Activated naive CD4-positive, alpha-beta T cell treated with anti-CD3 and anti-CD28 coated beads for 36 hours (primary cell): ENCODE measurements at places on chromosomes 6 and 20. TPM values are rescaled to one million over a fixed set of nuclear protein-coding genes. Genes with fewer than 3 reads are reported as not detected.
A peak's percentile ranks its signal among the peaks of the same experiment; 100 is the strongest.

DNA sequence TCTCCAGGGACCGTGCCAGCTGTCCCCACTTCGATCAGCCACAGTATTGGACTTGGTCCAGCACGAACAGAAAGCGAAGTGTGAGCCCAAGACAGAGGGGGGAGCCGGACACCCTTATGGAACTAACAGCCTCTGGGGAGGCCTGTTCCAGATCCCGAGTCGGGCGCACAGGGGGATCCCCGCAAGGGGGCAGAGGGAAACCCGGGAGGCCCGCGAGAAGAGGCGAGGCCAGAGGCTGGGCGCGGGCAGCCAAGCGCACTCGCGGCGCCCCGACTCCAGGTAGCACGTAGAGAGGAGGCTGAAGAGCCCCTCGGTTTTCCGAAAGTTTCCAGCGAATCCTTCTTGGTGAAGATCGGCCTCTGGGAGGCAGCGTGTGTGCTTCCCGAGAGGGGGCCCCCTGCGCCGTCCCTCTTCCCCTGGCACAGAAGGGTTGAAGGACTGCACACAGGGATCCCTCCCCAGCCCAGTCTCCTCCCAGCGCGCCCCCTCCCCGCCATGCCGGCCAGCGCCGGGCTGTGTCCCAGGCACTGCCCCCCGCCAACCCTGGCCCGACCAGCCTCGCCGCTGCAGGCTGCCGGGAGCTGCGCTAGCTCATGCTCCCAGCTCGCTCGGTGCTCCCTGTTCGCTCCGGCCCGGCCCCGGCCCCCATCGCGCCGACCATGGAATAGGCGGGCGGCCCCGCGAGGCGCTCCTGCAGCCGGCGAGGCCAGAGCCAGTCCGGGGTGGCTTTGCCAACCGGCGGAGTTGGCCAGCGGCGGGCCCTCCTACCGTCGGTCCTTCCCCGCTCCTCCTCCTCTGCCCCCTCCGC is 577 bp upstream of the SLC24A3 start:
- no peak overlapping the region for H3K27ac ChIP-seq
- no peak overlapping the region for H3K4me3 ChIP-seq
- DNase-seq: no peak
- H3K27me3 ChIP-seq: peaks cover 41% of the 10 kb centered on the region
- H3K36me3 ChIP-seq: no peaks in the 10 kb centered on the region

DNA sequence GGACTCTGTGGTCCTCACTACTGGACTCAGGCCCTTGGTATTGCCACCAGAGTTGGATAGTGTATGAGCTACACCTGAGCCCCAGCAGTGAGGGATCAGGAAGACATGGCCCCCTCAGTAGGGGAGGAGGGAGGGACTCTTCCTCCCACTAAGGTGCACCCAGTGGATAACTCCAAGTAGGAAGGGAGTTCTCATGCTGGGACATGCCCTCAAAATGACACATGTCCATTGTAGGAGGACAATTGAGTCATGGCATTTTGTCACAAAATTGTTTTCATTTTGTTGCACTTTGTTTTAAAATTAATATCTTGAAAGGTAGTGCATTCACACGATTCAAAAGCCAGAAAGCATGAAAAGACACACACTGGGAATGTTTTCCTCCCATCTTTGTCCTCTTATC is 127.2 kb downstream of the FOXO3 start:
- H3K4me3 ChIP-seq: no peak overlapping the region
- H3K27me3 ChIP-seq: no peaks in the 10 kb centered on the region
- peaks cover 7% of the 10 kb centered on the region for H3K36me3 ChIP-seq

Gene ZC3H12D
- total RNA-seq: 75.8 TPM

- H3K27me3 ChIP-seq: no peaks in the 10 kb centered on the region
- peak; percentile 99 for DNase-seq
- peak within 1 kb of the TSS; percentile 87 for H3K4me3 ChIP-seq
- peaks cover 33% of the 10 kb centered on the region for H3K4me1 ChIP-seq
- H3K27ac ChIP-seq: peak within 1 kb of the TSS; percentile 95
Observed at GRCh38 chr6:30617565-30618269, at the start of gene MRPS18B. MRPS18B (plus strand) TSS chr6:30617840; CDS start chr6:30617866, 26 bp downstream.

Gene VIP
- total RNA-seq: not detected

Gene SYCP2L
- total RNA-seq: not detected

GRCh38 chr6:87118054-87118453 is 23.1 kb upstream of the CGA start:
- H3K27ac ChIP-seq: no peak overlapping the region
- H3K36me3 ChIP-seq: peaks cover 2% of the 10 kb centered on the region
- peaks cover 14% of the 10 kb centered on the region for H3K27me3 ChIP-seq
- no peak overlapping the region for H3K4me3 ChIP-seq

DNA sequence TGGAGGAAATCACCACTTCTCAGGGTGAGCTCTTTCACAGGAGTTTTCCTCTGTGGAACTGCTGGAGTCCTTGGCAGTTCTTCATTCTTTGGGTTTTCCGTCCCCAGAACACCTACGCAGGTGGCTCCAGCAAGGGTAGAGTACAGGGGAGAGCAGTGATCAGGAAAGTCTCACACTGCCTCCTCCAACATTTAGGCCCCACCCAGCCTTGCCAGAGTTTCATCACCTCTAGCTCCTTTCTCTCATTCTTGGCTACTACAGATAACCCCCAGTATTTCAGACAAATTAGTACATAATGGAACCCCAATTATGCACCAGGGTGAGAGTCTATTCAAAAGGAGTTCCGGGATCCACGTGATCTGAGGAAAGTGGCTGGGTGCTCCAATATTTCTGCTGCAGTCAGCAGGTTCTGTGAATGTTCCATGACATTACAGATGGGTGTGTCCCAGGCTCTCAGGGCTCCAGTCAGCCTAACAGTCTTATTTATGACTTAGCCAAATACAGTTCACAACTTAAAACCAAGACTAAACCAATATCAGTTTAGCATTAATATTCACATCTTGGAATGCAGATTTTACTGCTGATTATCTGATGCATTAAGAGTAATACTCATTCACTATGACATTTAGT is 44.6 kb downstream of the GPR63 start:
- H3K4me1 ChIP-seq: no peaks in the 10 kb centered on the region
- no peak for DNase-seq
- no peak overlapping the region for H3K27ac ChIP-seq
- H3K27me3 ChIP-seq: peaks cover 4% of the 10 kb centered on the region

- H3K4me3 ChIP-seq: no peak overlapping the region
Observed at GRCh38 chr6:44120692-44121443, 6.4 kb downstream of the MRPL14 start.

DNA sequence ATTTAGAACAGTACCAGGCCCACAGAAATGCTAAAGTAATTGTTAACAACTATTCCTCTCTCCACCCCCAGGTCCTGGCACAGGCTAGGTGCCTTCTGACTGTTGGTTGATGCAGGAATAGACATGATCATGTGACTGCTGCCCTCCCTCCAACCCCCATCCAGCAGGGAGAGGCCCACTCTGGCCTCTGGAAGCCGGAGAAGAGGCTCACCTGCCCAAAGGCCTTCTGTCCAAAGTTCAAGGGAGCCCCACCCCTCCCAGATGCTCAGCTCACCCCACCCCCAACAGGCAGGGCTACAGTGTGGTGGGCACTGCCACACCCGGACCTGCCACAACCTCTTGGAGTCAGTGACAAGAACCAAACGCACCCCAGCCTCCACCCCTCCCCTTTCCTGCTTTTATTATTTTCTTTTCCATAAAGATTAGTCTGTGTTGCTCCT is 26.9 kb upstream of the FOXP4 start:
- H3K36me3 ChIP-seq: no peaks in the 10 kb centered on the region
- no peak overlapping the region for H3K4me3 ChIP-seq
- peaks cover 1% of the 10 kb centered on the region for H3K27me3 ChIP-seq
- no peak for DNase-seq

DNA sequence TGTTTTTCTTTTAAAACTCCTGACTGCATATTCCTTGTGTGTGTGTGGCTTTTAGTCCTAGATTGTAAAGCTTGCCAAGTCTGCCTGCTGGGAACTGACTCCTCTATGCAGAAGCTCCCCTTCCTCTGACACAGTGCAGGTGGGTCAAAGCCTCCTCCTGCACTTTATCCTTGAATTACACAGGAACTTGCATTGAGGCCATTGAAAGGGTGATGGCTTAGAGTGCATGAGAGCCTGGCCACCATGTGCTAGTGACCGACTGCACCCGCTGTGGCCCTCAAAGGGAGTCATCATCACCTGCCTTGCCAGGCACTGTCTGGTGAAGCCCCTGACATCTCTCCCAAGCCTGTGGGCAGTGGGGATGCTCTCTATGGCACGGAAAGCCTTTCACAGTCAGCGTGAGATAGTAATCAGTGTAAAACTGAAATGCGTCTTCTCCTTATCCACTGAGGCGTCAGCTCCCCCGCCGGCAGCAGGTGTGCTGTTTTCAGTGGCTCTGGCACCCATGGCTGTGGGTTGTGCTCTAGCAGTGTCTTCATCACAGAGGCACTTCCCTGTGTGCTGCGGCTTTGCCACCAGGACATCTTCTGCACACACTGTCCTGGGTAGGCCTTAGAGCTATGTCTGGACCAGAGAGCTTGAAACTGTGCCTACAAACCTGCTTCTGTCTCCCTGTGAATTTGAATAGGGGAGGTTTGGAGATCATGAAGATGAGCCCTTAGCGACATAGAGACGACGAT is 87.9 kb downstream of the THBS2 start:
- H3K4me1 ChIP-seq: no peaks in the 10 kb centered on the region
- no peaks in the 10 kb centered on the region for H3K27me3 ChIP-seq
- no peak overlapping the region for H3K27ac ChIP-seq

- peaks cover 9% of the 10 kb centered on the region for H3K4me1 ChIP-seq
- H3K27ac ChIP-seq: no peak overlapping the region
- DNase-seq: peak; percentile 10
Observed at GRCh38 chr6:127343809-127344659, 625 bp upstream of the ECHDC1 start.

DNA sequence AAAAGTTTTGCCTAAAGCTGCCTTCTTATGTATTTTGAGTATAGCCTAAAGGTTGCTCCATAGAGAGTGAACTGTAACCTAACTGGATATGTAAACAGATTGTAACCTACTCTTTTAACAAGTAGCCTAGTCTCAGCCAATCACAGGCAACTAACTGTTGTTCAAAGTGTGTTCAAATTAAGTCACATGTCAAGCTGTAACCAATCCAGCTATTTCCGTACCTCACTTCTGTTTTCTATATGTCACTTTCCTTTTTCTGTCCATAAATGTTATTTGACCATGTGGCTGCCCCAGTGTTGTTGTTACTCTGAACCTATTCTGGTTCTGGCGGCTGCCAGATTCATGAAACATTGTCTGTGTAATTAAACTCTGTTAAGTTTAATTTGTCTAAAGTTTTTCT is 47.4 kb upstream of the RNGTT start:
- no peak overlapping the region for H3K27ac ChIP-seq
- H3K27me3 ChIP-seq: no peaks in the 10 kb centered on the region
- peaks cover 7% of the 10 kb centered on the region for H3K4me1 ChIP-seq

DNA sequence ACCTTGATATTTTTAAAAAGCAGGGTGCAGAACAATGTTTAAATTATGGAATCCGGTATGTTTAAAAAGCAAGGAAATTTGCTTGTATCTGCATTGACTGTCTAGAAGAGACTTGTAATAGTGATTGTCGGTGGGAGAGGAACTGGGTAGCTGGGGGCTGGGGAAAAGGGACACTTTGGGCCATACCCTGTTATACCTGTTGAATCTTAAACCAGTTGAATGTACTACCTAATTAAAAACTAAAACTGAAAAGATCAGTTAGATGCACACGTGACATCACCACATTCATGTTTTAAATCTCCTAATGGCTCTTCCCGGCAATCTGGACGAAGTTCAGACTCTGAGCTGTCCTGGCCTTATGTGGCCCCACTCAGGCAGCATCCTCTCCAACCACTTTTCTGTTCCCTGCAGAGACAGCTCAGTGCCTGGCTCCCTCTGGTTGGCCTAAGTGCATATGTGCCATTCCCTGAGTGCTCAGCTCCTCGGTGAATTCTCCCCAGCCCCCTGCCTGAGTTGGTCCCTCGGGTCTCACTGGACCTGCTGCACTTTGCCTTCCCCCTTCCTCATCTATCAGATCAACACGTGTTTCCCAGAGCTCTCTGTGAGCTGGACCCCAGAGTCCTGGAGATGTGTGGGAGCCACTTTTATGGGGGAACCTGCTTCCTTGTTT is 36.3 kb downstream of the SLC52A3 start:
- no peak overlapping the region for H3K4me3 ChIP-seq
- peaks cover 29% of the 10 kb centered on the region for H3K27me3 ChIP-seq
- H3K27ac ChIP-seq: no peak overlapping the region
- no peak for DNase-seq
- H3K36me3 ChIP-seq: no peaks in the 10 kb centered on the region
- no peaks in the 10 kb centered on the region for H3K4me1 ChIP-seq

GRCh38 chr6:51533962-51534361 is 553.5 kb downstream of the PKHD1 start:
- H3K36me3 ChIP-seq: no peaks in the 10 kb centered on the region
- no peaks in the 10 kb centered on the region for H3K4me1 ChIP-seq
- no peaks in the 10 kb centered on the region for H3K27me3 ChIP-seq

GRCh38 chr6:30875244-30876038 is 8.9 kb upstream of the DDR1 start:
- no peak overlapping the region for H3K27ac ChIP-seq
- H3K36me3 ChIP-seq: peaks cover 8% of the 10 kb centered on the region
- H3K27me3 ChIP-seq: no peaks in the 10 kb centered on the region
- no peak overlapping the region for H3K4me3 ChIP-seq
- H3K4me1 ChIP-seq: peaks cover 44% of the 10 kb centered on the region
- DNase-seq: no peak

DNA sequence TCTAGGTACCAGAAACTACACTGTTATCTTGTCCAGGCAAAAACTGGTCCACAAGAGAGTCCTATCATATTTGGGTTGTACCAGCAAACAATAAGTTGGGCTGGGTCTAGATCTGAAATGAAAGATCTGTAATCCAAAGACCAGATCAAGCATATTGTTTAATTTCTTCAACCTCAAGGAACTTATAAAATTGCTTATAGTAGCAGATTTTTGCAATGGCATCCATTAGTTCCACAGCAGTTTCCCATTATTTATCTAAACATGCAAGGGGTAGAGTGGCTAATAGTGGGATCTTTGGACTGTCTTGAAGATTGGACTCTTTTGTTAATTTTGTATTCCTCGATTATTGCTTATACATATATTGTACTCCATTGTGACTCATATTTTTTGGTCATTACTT is 40.5 kb upstream of the SNAP25 start:
- H3K27me3 ChIP-seq: peaks cover 12% of the 10 kb centered on the region
- no peaks in the 10 kb centered on the region for H3K4me1 ChIP-seq
- DNase-seq: no peak
- no peak overlapping the region for H3K4me3 ChIP-seq

GRCh38 chr6:125217369-125217768 is 63.8 kb downstream of the TPD52L1 start:
- no peak overlapping the region for H3K27ac ChIP-seq
- H3K4me3 ChIP-seq: no peak overlapping the region
- no peaks in the 10 kb centered on the region for H3K4me1 ChIP-seq
- no peaks in the 10 kb centered on the region for H3K36me3 ChIP-seq
- DNase-seq: no peak

GRCh38 chr6:63644668-63645326 is 9.2 kb downstream of the PHF3 start:
- no peaks in the 10 kb centered on the region for H3K27me3 ChIP-seq
- DNase-seq: no peak
- H3K36me3 ChIP-seq: peaks cover 4% of the 10 kb centered on the region
- no peak overlapping the region for H3K27ac ChIP-seq

- H3K36me3 ChIP-seq: no peaks in the 10 kb centered on the region
- H3K4me3 ChIP-seq: no peak overlapping the region
- no peak for DNase-seq
- no peaks in the 10 kb centered on the region for H3K27me3 ChIP-seq
- H3K4me1 ChIP-seq: no peaks in the 10 kb centered on the region
- H3K27ac ChIP-seq: no peak overlapping the region
Observed at GRCh38 chr6:94584211-94584610, 993.1 kb upstream of the MANEA start.

Gene LGSN
- not detected for total RNA-seq
